ENCODE measurements at places on chromosomes 3 and 15.

DNA sequence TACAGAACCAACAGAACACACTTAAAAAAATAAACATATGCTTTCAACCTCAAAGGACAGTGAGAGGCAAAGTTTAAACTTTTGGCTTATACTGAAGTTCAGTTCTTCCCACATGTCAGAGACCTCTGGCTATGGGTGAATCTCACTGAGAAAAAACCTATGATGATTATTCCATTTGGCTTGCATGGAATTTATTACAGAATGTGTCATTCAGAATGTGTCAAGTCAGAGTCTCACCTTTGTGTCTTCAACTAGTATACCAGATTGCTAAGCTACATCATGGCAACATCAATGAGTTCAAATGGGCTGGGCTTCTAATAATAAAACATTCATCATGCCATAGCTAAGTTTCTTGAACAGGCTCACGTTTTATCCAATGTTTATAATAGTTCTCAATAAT is 987.0 kb downstream of the NTRK3 start:
- no peak for DNase-seq

- DNase-seq = no peak
These were observed 8.4 kb upstream of the EHD4 start for GRCh38 chr15:41980654-41981323.

DNA sequence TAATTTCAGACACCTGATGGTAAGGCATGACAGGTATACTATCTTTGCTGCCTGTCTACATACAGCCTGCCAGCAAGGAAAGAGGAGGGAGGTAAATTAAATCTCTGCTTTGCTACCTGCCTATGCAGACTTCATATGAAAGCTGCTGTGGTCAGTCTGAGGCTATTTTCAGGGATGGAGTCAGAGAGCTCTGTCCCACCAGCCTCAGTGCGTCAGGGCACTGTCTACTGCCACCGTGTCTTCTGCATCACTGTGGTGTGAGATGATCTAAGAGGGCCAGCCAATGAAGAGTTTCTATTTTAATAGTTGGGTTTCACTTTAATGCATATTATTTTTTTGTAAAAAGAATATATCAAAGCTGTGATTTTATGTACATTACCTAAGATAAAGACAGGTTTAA is 125.6 kb downstream of the CADPS start:
- no peak for DNase-seq

- peak; percentile 47 for DNase-seq
These were observed 53.7 kb downstream of the BDH1 start for GRCh38 chr3:197501879-197502620.

- DNase-seq = no peak
These were observed 25.6 kb downstream of the TMEM39A start for GRCh38 chr3:119437691-119438258.

DNA sequence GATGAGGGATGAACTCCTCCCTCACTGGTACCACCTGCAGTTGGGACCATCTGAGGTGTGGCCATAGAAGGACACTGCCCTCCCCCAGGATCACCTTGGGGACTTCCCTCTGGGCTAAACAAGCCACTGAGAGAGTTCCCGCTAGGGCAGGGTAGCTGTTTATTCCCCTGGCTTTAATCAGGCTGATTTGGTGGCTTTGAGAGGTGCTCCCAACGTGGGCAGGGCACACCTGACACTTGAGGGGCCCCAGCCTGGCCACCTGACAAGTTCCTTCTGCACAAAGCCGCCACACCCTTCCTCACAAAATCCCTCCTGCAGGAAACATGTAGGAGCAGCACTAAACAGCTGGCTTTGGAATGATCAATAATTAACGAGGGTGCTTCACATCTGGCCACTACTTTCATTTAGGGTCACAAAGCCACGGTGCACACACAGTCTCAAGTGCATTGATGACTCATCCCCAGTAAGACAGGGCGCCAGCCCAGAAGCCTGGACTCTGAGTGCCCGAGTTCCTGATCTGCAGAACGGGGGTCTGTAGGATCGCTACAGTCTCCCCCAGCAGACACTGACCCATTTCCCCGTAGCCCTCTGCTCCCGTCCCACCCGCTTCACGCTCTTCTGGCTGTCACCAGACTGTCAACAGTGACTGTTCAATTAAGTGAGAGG is 75.1 kb downstream of the ATP10A start:
- no peak for DNase-seq

Measured in CD4-positive, alpha-beta T cell treated with Interferon alpha-2 for 1 hour (primary cell).